NCI-H748 treated with DMSO at 0.1 percent for 48 hours (cell line): ENCODE measurements at places on chromosomes 16 and 17.

- DNase-seq: no peak
Observed at GRCh38 chr17:46121165-46121764, 72.0 kb downstream of the KANSL1 start.

GRCh38 chr16:82358606-82359221, 188.7 kb upstream of the MPHOSPH6 start:
- DNase-seq: no peak

GRCh38 chr17:64269687-64270649, 6.9 kb upstream of the TEX2 start:
- no peak for DNase-seq

GRCh38 chr17:7833795-7834541, at the start of gene KDM6B:
Gene KDM6B (plus strand): TSS chr17:7834217. CDS start chr17:7845555, 11,338 bp downstream.
- peak; percentile 93 for DNase-seq

DNA sequence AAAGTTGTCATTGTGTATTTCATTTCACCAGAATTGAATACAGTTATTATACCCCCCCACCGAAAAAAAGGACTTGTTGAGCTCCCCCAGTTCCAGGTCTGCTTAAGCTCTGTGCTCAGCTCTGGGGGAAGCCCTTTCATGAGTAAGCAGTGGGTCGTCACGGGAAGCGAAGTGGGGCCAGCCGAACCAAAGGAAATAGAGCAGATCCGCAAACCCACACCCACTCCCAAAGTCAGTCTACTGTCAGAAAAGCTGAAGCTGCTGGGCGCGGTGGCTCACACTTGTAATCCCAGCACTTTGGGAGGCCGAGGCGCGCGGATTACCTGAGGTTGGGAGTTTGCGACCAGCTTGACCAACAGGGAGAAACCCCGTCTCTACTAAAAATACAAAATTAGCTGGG, 50.1 kb downstream of the PECAM1 start:
- DNase-seq: no peak

DNA sequence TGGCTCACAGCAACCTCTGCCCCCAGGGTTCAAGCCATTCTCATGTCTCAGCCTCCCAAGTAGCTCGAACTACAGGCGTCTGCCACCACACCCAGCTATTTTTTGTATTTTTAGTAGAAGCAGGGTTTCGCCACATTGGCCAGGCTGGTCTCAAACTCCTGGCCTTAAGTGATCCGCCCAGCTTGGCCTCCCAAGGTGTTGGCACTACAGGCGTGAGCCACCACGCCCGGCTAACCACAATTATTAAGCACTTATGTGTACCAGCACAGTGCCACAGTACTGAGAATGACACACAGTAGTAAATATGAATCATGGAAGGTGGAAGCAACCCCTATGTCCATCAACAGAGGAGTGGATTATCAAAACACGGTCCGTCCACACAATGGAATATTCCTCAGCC, 49.8 kb downstream of the COTL1 start:
- no peak for DNase-seq

- no peak for DNase-seq
Observed at GRCh38 chr17:65750166-65750565, 188.7 kb upstream of the AXIN2 start.

DNA sequence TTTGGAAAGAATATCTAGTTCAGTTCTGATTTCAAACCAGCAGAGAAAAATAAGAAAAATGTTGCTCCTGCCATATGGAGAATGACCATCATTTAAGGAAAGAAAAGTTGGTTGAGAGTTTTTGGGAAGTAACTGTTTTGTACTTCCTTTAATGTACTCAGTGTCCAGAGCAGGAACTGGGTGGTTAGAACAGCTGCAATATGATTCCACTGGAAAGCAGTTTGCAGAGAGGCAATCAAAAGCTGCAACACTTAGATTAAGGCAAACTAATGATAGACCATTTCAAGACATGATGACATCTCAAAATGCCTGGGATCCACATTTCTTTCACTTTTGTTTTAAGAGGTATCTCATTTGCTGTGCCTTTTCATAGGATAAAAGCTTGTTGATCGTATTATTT, 313.3 kb upstream of the HSBP1 start:
- DNase-seq: no peak

DNA sequence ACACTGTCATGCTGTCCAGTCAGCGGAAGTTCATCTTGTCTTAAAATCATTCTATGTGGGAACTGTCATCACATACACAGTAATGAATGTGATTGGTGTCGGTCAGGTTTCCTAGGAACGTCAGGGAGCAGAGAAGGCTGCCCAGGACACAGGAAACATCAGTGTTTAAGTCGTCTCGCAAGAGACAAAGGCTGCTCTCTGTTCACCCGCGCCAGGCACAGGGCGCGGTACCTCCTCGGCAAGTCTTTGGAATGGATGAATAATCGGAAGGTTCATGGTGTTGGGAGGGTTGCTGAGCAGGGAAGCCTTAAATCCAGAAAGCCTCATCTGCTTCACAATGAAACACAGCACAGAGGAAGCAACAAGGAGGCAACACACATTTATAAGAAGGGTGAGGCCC, 148.2 kb downstream of the CPPED1 start:
- no peak for DNase-seq

DNA sequence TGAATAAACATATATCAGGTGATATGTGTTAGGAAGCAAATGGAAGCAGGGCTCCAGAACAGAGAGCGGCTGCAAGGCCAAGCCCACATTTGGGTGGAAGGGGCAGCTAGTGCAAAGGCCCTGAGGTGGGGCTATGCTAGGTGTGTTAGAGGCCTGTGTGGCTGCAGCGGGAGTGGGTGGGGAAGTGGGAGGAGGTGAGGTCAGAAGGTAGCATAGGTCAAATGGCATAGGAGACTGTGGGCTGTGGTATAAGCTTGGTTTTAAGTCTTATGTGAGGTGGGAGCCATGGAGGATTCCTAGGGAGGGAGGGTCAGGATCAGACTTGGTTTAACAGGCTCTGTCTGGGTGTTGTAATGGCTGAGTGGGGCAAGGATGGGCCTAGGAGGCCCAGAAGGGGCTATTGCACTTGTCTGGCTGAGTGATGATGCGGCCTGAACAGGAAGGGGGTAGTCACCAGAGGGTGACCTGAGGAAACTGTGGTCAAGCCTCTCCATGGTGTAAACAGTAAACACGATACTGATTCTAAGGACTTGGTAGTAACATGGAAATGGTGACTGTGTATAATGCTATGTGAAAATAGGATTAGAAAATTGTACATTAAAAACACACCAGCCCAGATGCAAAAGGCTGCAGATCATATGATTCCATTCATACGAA, 31.1 kb downstream of the RAI1 start:
- no peak for DNase-seq

DNA sequence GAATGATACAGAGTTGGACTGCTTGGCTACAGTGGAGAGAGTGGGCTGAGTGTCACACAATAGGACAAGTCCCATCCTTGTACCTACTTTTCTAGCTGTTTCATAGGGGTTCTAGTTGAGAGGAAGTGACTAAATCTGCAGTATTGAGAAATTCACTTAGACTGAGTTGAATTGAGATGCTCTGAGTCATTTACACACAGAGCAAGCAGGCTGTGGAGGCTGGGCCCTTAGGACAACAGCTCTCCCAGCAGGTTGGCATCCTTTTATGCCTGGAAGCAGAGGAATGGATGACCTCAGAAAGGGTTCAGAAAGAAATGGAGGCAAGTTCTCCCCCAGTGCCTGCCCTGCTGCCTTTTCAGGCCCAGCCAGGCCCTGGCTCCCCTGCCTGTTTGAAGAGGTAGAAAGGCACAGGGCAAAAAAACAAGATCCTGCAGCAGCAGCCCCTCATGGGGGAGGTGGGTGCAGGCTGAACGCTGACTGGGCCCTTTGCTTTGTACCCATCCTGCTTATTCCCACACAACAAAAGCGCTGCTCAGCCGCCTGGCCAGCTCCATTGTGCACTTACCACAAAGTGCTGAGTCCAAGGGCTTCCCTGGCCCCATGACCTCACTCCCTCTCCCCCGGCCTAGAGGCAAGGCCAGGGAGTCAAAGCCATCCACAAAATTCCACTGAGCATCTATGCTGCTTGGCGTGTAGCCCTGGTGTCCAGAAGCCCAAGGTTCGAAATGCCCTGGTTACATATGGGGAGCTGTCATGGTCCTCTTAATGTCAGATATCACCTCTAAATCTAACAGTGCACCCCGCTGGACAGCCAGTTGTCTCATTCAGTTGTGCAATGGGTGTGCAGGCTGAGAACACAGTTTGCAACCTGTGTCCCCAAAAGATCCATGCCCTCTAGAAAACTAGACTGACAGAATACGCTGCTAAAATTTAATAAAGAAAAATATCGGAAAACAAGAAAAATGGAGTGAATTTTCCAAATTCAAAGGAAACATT, 5.4 kb upstream of the CRYBA1 start:
- no peak for DNase-seq

DNA sequence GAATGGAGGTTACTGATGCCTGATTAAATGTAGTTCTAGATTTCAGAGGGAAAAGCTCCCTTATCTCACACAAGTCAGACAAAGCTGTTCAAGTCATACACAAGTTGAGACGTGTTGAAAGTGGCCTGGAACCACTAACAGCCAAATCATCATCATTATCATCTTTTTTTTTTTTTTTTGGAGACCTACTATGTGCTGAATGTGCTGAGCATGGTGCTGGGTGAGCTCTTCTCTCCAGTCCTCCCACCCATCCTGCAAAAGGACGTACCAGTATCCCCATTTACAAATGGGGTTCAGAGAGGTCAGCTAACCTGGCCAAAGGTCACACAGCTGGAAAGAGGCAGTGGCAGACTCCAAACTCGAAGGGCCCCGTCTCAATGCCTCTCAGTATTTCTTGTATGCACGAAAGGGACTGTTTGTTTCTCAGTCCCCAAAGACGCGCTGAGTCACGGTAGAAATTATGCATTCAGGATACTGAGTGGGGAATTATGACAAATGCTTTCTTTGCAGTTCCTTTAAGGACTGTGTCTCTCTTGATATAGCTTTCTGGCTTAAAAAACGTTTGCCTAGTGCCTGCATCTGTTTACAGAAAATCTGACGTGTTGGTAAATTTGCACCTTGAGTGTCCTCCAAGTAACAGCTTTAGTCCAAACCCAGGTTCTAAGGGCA, 235.5 kb downstream of the XYLT1 start:
- DNase-seq: no peak

DNA sequence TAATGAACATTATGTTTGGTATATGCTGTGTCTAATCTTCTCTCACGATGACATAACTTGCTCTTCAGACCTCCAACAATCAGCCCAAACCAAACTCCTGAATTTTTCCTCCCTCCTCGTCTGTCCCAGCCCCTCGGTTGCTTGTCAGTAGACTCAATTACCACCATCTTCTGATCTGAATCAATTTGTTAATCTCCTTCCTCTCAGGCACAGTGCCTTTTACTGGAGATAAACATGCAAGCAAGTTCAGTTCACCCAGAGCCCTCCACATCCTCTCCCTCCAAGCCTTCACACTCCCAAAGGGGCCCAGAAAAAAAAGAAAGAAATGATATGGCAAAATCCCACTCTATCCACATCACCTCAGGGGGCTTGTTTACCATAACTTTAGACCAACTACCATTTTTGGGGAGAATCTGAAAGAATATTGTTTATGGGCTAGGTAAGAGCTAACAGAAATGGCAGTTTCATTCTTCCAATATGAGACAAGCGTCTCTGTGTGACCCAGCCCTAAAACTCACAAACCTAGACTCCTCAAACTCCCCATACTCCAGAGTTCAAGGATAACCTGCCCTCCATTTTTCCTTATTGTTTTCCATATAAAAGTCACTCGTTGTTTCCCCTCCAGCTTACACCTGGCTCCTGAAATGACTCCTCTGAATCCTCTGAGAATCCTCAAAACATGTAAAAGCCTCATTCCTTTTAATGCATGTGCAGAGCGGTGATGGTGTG, 1.5 kb downstream of the TEX2 start:
- no peak for DNase-seq

- no peak for DNase-seq
Observed at GRCh38 chr16:46894036-46894672, 10.0 kb downstream of the GPT2 start.

DNA sequence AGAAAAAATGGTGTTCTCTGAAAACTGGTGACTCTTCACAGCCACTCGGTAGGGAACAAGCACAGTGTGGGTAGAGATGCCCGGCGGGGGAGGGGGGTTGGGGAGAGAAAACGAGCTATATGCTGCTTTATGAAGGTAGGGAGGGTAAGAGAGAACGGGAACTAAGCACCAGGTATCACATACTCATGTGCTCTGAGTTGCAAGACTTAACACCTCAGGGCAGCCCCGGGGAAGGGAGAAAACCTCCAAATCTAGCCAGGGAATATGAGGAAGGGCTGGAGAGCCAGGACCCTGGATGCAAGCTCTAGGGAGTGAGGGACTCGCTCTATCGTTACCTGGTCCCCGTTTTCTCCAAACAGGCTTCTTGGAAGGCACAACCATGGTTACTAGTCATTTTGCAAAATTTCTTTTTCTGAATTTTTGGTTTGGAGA, 35.3 kb downstream of the HIC1 start:
- no peak for DNase-seq

GRCh38 chr16:72308396-72308795, 136.4 kb upstream of the PMFBP1 start:
- no peak for DNase-seq

DNA sequence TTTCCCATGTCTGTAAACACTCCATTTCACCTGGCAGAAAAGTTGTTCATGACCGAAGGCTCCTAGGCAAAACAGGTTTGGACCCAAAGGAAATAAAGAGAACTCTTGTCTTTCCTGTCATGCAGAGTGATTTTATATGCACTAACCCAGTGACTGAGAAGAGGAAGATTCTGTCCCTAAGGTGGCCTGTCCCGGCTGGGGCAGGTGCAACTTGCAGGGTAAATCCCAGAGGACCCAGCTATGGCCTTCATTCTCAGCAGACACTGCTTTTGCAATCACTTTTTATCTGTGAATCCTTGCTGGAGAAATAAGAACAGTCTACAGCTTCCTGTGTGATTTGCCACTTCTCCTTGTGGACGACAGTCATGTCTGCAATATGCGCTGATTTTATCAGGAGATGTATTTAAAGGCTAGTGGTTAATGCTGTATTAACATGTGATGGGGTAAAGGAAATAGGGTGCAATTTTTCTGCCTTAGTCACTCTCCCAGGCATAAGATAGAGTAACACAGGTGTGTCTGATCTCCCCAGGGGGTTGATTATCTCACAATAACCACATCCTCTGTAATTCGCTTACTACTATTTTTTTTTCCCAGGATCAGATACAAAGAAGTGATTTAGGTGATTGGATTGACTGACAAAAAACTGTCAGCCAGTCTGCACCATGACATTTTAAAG, 696.8 kb upstream of the SOX9 start:
- peak; percentile 98 for DNase-seq
